ENCODE measurements at places on chromosomes 11 and 22. TPM values are rescaled to one million over a fixed set of nuclear protein-coding genes. Genes with fewer than 3 reads are reported as not detected.

SH3BP1 gene
- total RNA-seq: 8.1 TPM

LSP1 gene
- not detected for total RNA-seq

CHKB gene
- total RNA-seq: 47.6 TPM

ART5 gene
- total RNA-seq: not detected

GRK2 gene
- 71.8 TPM for total RNA-seq

MIAT gene
- 0.50 TPM for total RNA-seq

SMC1B gene
- total RNA-seq: not detected

HMOX1 gene
- total RNA-seq: 97.1 TPM

MYO7A gene
- total RNA-seq: 0.35 TPM

MRGPRE gene
- total RNA-seq: not detected

CRYBB1 gene
- total RNA-seq: not detected

TBX10 gene
- total RNA-seq: not detected

DNA sequence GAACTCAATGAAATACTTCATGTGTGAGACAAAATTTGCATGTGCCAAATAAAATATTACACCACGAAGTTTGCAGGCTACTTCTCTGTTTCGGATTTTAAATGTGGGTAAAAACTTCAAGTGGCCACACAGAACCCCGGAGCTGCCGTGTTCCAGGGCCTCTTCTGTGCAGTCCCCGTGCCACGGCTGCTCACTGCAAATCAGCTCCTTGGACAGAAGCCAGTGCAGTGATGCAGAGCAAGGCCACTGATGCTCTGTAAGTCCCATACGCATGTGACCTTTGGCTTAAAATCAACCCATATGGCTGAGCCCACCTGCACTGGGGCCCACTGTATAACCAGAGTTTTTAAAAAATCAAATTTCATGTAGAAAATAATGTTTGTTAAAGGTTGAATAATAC is 1309.4 kb downstream of the TBC1D22A start:
- no peak for DNase-seq

GRCh38 chr22:28963362-28963761 is 80.0 kb downstream of the ZNRF3 start:
- DNase-seq: no peak

DNA sequence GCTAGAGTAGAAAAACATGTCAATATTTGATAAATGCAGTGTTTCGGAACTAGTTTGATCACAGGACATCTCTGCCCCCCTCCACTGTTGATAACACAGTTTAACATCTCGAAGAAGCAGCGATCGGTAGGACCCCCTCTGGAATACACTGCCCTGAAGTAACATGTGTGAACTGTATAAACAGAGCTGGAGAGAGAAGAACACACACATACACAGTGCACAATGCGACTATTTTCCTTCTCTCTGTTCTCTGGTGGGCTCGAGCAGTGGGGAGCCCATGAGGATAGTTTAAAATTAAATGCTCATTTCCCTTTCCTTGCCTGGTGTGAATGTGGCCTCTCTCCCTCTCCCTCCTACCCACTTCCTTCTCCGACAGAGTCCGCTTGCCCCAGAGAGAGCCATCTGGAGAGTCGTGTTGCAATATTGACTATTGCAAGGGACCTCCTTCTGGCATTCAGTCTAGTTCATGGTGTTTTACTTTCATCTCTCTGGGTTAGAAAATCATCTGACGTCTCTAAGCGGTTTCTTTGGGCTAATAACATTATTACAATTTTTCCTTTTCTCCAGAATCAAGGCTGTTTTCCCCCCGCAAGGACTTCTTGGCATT is 51.6 kb upstream of the BARX2 start:
- no peak for DNase-seq

GRCh38 chr22:26592421-26592891 is 2.5 kb upstream of the TPST2 start:
- DNase-seq: no peak

DNA sequence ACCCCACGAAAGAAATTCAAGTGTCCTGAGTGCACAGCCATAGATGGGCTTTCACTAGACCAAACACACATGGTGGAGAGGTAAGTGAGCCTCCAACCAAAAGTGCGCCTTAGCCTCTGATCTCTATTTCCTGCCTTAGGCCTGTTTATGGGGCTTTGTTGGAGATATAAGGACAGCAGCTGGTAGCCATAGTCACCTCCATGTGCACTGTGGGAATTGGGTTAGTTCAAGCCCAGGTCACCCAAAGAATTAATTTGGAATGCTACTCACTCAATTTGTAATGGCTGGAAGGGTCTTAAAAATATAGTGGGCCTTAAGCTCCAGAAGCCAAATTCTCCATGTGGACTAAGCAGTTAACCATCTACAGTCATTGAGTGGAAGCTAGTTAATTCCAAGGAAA is 73.6 kb downstream of the ALX4 start:
- no peak for DNase-seq

DNA sequence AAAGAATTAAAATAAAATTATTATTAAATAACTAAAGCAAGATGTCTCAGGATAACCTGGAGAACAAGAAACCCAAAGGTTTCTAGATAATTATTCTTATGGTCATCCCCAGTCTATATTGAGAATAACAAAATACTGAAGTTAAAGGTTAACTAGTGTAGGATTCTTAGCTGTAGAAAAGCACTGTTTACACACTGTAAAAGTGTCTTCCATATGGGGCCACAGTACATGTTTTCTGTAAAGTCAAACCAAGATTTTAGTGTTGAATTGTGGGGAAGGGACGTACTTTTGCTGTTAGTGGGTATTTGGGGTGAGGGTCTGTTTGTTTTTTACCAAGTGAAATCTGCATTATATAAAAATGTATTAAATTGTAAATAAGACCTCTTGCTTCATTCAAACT is 47.5 kb upstream of the SOX6 start:
- DNase-seq: no peak

GRCh38 chr11:72807792-72808191 is 6.4 kb upstream of the ATG16L2 start:
- no peak for DNase-seq

GRCh38 chr11:9313648-9314290 is 624 bp downstream of the TMEM41B start:
- DNase-seq: no peak

GRCh38 chr11:10663990-10664389 is 29.6 kb downstream of the IRAG1 start:
- no peak for DNase-seq

GRCh38 chr11:119403021-119403420 is 20.0 kb downstream of the THY1 start:
- no peak for DNase-seq

- DNase-seq: peak; percentile 13
Measured at GRCh38 chr11:36817336-36817965, 219.4 kb upstream of the RAG2 start.

GRCh38 chr11:2752923-2753322 is 53.1 kb upstream of the KCNQ1OT1 start:
- DNase-seq: peak; percentile 66

DNA sequence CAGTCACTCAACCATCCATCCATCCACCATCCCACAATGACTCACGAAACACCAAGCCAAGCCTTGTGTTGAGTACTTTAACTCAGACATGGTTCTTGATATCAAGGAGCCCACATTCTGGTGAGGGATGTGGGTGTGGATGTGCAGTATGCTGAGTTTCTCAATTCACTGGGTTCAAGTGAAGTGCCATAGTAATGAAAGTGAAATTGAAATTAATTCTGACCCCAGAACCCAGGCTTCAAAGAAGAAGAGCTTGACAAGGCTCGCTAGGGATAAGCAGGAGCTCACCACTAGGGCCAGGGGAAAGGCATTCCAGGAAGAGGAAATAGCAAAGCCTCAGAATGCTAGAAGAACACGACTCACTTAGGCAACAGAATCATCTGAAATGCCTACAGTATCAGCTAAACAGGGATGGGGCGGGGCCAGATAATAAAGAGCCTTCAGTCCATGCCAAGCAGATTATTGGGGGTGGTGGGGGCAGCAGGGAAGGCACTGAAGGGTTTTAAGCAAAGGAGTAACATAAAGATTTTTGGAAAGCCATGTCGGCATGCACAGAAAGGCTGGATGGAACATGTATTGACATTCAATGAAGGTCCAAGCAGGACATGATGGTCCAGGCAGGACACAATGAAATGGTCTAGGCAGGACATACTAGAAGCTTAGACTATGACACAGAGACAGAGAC is 37.2 kb downstream of the RTL6 start:
- DNase-seq: no peak

DNA sequence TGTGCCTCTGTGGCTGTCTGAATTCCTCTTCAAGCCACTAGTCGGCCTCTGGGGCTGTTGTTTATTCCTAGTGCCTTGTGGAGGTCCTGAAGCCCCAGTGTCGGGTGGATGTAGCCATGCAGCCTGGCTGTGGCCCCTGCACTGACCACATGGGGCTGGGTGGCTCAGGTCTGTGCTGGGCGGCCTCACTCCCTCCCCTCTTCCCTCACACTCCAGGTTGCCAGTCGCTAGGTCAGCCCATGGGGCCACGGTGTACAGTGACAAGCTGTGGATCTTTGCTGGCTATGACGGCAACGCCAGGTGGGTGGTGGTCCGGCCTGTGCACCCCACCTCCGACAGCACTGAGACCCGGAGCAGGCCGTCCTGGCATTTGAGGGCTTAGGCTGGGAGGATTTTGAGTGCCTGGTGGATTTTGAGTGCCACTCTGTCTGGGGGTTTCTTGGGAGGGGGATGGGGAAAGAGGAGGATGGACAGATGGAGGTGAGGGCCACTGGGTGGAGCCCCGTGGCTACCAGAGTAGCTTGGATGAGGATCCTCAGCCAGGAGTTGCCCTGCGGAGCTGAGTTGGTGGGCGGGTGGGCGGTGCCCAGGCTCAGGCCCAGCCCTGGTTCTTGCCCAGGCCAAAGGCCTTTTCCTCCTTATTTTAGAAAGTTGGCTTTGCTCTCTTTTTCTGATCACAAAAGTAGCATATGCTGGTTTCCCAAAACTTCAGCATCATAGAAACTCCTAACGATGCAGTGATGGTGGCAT is 6.7 kb downstream of the LZTR1 start:
- DNase-seq: no peak

- no peak for DNase-seq
Measured at GRCh38 chr11:121807051-121807450, 309.0 kb downstream of the BLID start.

- no peak for DNase-seq
Measured at GRCh38 chr11:132821014-132821413, 711.3 kb downstream of the OPCML start.

GRCh38 chr11:67267188-67268080 is 1.2 kb downstream of the GRK2 start:
- no peak for DNase-seq

DNA sequence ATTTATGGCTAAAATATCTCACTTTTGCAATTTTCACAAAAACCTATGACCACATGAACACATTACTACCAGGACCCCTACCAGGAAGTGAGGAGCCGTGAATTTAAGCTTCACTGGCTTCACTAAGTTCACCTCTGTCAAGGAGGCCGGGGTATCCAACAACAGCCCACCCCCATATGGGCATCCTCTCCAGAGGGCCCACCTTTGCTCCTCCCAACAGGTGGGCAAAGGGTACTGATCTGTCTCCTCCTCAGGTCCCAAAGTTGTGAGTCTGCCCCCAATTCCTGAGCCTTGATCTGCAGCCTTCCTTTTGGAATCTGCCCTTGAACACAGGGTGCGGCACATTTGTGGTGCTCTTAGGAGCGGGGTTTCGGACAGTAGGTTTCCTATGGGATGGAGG is 66.9 kb downstream of the OTOG start:
- no peak for DNase-seq

DNA sequence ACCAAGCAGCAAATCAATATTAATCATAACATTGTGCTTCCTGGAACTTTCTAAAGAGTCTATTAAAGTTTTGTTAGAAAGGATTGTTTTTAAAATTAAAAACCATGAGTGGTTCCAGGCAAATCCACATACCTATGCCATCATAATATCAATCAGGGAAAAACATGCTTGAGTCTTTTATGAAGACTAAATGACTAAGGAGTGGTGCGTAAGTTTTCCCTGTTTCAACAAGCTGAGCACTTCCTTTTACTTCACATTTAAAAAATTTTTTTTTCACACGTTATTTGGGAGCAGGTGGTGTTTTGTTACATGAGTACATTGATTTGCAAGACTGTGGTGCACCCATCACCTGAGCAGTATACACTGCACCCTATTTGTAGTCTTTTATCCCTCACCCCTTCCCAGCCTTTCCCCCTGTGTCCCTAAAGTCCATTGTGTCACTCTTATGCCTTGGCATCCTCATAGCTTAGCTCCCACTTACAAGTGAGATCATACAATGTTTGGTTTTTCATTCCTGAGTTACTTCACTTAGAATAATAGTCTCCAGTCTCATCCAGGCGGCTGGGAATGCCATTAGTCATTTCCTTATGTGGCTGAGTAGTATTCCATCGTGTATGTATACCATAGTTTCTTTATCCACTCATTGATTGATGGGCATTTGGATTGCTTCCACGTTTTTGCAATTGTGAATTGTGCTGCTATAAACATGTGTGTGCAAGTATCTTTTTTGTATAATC is 1190.3 kb upstream of the RAG2 start:
- DNase-seq: peak; percentile 57

DNA sequence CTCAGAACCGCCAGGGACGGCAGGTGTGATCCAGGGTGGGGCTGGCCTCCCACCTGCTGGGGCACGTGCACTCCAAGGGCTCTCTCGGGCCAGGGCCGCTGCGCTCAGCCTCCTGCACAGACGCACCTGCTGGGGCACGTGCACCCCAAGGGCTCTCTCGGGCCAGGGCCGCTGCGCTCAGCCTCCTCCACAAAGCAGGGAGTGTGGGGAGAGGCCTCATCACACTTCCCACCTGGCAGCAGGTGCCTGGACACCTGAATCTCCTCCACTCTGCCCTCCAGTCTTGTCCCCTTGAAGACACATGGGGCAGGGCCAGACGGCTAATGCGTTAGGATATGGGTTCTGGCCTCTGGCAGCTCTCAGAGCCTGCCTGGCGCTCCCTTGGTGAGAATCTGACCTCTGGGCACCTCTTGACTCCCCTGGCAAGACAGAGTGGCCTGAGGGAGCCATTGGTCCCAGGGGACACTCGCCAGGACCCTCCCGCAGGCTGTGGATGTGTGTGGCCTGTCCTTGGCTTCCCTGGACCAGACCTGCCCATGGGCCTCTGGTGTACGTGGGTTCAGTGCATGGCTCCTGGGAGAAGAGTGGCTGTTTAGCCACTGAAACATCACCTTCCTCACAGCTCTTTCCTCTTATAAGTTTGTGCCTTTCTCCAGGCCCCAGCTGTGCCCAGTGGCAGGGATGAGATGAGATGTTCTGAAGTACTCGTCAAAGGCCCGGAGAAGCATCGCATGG is 73.5 kb downstream of the BRD1 start:
- DNase-seq: no peak

- no peak for DNase-seq
Measured at GRCh38 chr22:44827666-44828190, 75.4 kb downstream of the ARHGAP8 start.

GRCh38 chr11:70397336-70397982 is 870 bp upstream of the CTTN start:
- DNase-seq: no peak

GRCh38 chr11:16881074-16881709 is 133.0 kb downstream of the PLEKHA7 start:
- DNase-seq: peak; percentile 85

GRCh38 chr11:132028380-132029240 is 658.2 kb downstream of the NTM start:
- peak; percentile 65 for DNase-seq

DNA sequence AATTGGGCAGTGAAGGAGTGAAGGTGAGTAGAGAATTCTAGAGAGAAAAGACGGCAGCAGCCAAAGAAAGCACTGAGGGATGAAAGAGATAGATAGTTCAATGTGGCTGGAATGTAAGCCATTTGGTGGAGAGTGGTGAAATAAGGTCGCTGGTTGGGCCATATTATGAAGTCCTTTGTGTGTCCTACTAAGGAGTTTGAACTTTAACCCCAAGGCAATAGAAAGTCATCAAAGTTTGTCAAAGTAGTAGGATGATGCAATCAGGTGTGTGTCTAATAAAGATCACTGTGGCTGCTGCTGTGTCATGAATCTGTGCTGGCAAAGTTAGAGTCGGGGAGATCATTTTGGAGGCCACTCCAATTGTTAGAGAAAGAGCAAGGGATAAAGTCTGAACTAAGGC is 18.7 kb downstream of the RNF121 start:
- peak; percentile 50 for DNase-seq

Data from renal cortical epithelial cell (primary cell).